ENCODE measurements at places on chromosomes 7 and 10. TPM values are rescaled to one million over a fixed set of nuclear protein-coding genes. Genes with fewer than 3 reads are reported as not detected.
A peak's percentile ranks its signal among the peaks of the same experiment; 100 is the strongest.

- no peak for DNase-seq
These were observed 62.4 kb upstream of the DOCK1 start for GRCh38 chr10:126842836-126843235.

GRCh38 chr7:116834815-116835504, 27.4 kb upstream of the CAPZA2 start:
- no peak for DNase-seq

Gene SSBP1
- 80.2 TPM for total RNA-seq

DNA sequence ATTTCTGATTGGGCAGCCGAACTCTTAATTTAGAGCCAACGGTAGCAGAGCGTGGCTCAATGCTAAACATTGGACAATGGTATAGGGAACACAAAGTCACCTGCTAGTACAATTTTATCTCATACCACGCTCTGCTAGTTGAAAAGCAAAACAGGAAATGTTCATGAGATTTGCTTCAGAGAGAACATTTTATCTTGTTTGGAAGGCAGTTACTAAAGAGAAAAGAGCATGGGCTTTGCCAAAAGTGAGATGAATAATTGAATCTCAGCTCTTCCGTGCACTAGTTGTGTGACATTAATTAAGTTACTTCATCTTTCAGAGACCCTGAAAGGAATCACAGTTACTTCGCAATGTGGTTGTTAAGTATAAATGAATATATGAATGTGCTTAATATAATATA, 161.5 kb upstream of the FAM13C start:
- no peak for DNase-seq

Gene SPOCK2
- total RNA-seq: 5.8 TPM

Gene PLXDC2
- total RNA-seq: 58.7 TPM

DNA sequence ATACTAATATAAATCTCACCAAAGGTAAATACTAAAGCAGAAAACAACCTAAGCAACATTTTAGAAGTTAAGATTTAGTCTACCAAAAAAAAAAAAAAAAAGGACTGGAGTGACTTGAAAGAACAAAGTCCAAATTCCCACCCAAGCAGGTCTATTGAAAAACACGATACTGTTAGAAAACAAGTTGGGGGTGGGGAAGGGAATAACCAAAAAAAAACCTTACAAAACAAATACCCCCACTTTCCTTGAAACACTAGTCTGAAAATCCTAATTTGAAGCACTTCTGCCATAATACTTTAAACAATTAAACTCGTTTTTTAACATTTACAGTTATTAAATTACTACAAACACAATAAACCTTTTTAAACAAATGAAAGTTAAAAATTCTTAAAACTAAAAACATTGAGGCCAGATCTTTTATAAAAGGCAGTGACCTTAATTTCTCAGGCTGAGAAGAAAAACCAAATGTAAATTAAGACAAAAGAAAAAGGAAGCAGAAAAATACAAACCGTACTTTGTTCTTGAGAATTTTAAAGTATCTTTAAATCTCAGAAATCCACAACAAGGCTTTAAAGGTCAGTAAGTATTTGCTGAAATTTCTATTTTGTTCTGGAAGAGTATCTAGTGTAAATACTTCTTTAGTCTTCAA, 135.1 kb downstream of the NRBF2 start:
- no peak for DNase-seq

DNA sequence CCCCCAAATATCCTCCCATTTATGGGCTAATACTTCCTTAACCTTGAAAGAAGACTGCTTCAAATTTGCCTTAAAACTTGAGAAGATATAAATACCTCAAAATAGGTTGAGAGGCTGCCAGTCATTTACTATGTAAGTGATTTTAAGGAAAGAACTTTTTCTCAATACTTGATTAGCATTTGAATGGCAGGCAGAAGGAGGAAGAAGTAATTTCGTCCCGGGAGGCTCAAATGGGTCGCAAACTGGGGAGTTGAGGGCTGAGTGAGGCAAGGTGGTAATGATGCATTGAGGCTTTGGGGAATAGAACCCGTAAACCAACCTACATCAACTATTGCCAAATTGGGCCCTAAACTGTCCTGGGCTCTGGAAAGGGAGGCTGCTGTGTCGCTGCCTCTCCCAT, 11.1 kb downstream of the CAMK1D start:
- DNase-seq: peak; percentile 24

GRCh38 chr7:127877951-127878350, 153.3 kb downstream of the LRRC4 start:
- no peak for DNase-seq

DNA sequence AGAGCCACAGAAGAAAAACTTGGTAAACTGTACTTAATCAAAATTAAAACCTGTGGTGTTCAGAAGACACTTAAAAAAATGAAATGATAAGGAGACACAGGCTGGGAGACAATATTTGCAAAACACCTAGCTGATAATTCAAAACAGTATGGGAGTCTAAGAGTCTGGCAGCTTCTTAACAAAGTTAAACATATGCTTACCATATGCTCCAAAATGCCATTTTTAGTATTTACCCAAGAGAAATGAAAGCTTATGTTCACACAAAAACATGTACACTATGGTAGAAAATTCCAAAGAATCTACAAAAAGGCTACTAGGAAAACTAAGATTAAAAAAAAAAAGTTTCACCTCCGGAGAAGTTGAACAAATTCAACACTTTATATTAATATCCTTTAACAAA, 48.6 kb downstream of the ITGB1 start:
- no peak for DNase-seq
